ENCODE measurements at places on chromosomes 3 and 15.

GRCh38 chr3:151796105-151796680 is 17.7 kb upstream of the AADAC start:
- DNase-seq: no peak

- no peak for DNase-seq
Measured at GRCh38 chr3:81744366-81744765, 17.1 kb downstream of the GBE1 start.

GRCh38 chr15:83208367-83208661 is 691 bp upstream of the HDGFL3 start:
- DNase-seq: no peak

DNA sequence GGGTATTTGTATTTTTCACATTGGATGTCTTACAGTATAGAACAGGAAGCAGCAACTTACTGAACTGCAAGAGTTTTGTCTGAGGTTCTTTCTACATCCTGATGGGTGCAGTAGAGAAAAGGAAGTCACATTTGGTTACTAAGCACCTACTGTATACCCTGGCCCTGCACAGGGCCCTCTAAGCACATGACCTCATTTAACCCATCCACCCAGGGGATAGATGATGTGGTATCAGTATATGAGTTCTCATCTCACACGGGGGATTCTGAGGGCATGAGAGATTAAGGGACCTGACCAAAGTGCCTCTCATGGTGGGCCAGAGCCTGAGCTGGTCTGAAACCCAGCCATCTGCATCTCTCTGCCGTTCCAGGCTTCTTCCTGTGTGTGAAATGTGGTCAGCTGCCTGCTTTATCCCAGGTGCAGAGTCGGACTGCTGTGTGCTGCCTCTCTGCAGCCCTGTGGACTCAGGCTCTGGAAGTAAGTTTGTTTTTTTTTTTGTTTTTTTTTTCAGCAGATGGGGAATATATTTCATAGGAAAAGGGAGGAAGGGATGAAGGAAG is 17.9 kb downstream of the SLC6A11 start:
- DNase-seq: no peak

- DNase-seq: no peak
Measured at GRCh38 chr3:5205165-5205941, 17.8 kb downstream of the EDEM1 start.

- DNase-seq: no peak
Measured at GRCh38 chr3:100526613-100527346, 34.4 kb downstream of the TMEM45A start.

- DNase-seq: no peak
Measured at GRCh38 chr3:11588338-11588737, 55.4 kb downstream of the VGLL4 start.

- no peak for DNase-seq
Measured at GRCh38 chr15:71261909-71262308, 146.6 kb downstream of the THSD4 start.

GRCh38 chr3:18061737-18062656 is 319.6 kb upstream of the TBC1D5 start:
- no peak for DNase-seq

GRCh38 chr15:89680282-89680873 is 1.2 kb upstream of the PLIN1 start:
- no peak for DNase-seq

DNA sequence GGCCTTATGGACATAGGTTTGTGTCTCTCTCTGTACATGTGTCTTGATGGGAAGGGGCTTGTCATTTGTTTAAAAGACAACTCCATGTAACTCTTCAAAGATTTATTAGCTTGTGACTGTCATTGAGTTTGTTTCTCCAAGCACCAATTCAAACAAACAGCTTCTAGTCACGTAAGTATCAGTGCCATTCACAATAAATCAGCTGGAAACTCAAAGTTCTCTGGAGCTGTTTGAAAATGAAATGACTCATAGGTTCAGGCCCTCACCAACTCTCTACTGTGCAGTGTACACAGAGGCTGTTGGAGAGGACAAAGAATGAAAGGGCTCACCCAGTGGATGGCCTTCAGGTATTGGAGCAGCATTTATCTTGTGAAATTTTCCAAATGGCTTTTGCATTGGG is 476.3 kb downstream of the AGBL1 start:
- no peak for DNase-seq

DNA sequence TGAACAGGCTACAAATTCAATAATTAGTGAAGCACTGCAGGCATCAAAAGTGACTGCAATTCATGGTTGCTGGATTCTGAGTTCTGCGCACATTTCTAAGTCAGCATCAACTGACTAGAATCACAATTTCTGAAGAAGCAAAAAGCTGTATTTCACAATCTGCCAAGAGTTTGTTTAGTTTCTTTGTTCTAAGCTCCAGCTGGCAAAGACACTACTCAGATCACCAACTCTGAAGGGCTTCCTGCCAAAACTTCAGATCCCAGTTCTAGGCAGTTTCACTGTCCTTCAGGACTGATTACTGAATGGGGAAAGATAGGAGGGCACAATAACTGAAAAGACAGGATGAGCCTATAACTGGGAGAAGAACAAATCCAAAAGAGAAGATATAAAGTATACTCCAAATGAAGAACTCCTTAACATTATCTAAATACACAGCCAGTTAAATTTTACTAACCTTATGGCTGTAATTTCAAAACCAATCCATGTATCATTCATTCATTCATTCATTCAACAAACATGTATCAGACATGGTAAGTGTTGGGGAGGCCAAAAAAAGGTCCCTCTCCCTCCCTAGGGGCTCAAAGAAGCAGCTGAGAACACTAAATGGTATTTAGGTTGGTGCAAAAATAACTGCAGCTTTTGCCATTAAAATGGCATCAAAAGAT is 17.1 kb downstream of the TJP1 start:
- no peak for DNase-seq

DNA sequence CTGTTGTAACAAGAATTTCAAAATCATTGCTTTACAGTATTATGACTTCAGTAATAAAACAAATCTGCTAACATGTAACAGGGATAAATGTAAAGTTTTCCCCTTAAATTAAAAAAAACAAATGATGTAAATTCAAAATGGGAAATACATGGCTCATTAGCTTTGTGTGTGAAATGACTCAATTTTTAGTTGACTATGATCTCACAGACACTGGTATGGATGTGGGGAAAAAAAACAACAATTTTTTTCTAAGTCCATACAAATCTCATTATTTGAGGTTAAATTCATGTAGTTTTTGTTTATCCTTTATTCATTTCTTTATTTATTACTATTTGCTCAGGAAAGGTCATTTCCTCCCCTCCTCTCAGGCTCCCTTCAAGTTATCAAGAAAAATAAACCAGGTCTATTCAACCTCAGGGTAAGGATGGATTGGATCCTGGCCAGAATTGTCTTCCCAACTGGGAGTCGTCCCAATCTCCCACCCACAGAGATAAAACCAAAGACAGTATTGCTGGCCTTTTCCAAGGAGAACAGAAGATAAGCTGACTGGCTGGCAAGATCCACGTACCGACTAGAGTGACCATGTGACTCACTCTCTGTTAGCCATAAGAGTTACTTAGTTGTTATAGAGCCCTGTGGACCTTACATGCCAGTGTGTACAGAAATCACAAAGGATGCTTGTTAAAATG is 373.3 kb downstream of the GAP43 start:
- DNase-seq: no peak

- DNase-seq: no peak
Measured at GRCh38 chr3:124793054-124793739, 62.9 kb downstream of the UMPS start.

- no peak for DNase-seq
Measured at GRCh38 chr15:40770147-40770721, 454 bp downstream of the C15orf62 start.

- DNase-seq: no peak
Measured at GRCh38 chr3:154849408-154849807, 230.7 kb upstream of the MME start.

- no peak for DNase-seq
Measured at GRCh38 chr3:30691944-30692343, 85.5 kb downstream of the TGFBR2 start.

GRCh38 chr15:40290918-40291574 is 8.2 kb upstream of the ANKRD63 start:
- peak; percentile 55 for DNase-seq

DNA sequence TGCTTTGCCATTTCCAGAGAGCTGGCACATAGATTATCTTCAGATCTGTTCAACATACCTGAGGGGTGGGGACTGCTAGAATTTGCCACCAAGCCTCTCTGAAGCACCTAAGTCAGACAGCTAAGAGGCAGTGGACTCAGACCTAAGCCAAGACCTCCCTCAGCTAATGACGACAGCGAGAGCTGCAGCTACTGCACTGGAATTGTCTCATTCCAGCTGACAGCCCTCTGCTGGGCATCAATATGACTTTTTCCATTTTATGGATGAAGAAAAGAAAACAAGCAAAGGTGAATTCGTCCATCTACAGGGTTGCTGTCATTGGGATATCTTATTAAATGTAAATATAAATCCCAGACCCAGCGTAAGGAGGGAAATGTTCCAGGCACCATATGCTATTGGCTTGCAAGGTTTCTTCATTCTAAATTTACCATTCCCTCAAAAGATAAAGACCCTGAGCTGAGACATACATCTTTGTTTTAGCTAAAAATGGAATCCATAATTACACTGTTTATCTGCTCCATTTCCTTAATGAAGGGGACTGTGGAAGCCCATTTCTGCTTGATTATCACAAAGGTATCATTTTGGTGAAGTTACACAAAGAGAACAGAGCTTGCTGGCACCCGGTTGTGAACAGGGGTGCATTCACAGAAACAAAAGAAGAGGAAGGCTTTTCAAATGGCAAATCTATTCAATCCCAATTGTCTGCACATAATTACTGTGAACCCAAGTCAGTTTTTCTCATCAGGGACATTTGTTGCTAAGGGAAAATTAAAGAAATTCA is 85.5 kb upstream of the LRTM1 start:
- DNase-seq: no peak

- no peak for DNase-seq
Measured at GRCh38 chr15:78259232-78259631, 5.1 kb upstream of the DNAJA4 start.

DNA sequence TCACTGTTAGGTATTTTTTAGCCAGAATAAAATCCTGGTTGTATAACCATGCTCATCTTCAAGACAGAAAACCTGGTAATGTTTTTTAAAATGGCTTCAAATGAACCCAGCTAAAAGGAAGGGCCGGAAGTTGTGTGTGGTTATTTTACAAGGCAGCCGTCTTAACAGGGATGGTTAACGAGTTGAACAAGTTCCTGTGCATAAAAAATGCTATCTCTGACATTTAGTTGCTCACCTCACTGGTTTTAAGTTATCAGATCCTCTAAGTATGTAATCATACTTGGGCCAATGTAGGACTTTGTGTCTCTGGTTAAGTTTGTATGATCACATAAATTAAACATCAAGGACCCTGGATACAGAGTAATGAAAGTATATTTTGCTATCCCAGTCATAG is 2.1 kb downstream of the ATP11B start:
- no peak for DNase-seq

GRCh38 chr3:172211123-172211522 is 171.7 kb downstream of the FNDC3B start:
- no peak for DNase-seq

DNA sequence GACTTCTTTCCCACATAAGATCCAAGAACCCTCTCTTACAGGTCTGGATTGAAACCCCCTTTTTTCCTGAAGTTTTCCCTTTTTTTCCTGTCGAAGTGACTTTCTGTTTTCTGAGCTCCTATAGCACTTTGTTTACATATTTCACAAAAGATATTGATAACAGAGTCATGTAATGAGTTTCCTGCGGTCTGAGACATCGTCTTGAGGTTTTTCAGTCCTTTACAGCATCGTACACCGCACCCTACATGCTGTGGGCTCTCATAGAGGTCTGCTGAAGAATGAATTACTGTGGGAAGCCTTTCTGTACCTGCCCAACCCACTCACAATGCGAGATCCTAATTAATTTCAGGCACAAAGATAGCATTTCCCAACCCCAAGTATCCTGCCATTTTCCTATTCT is 53.1 kb downstream of the MCF2L2 start:
- DNase-seq: no peak

DNA sequence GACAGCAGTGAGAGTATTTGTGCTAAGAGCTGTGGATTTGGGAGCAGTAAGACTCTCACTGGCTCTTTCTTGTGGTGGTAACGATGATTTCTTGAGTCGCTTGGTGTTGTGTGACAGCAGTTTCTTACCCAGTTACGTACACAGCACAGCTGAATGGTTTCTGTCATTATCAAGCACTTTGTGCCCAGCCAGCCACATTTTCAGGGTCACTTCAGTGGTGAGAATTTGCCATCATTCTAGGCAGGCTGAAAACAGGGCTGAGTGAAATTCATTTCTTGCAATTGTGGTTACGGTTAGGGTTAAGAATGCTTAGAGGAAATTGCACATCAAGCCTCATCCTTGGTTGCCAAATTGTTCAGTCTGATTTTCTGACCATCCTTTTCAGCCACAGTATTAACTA is 130.1 kb downstream of the RYR3 start:
- DNase-seq: no peak

DNA sequence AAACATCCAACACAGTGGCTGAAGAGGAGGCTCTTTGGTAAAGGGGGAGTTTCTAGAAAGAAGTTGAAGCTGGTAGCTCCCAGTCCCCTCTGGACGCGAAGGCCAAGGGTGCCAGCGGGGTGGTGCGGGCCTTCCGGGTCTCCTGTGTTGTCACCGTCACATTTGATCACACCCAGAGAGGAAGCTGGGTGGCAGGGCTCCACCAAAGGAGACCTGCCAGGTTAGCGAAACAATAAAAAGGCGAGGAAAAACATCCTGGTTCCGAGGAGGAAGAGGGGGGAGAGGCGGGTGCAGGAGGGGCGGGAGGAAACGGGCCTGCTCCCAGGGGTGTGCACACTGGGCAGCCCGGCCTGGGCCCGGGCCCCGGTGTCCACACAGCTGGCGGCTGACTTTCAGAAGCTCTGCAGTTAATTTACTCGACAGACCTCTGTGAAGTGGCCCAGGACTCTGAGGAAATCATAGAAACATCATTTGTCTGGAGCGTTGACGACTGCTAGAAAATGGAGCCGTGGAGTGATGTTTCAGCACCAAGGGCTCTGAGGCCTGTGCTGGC is 12.1 kb downstream of the HEG1 start:
- DNase-seq: no peak

DNA sequence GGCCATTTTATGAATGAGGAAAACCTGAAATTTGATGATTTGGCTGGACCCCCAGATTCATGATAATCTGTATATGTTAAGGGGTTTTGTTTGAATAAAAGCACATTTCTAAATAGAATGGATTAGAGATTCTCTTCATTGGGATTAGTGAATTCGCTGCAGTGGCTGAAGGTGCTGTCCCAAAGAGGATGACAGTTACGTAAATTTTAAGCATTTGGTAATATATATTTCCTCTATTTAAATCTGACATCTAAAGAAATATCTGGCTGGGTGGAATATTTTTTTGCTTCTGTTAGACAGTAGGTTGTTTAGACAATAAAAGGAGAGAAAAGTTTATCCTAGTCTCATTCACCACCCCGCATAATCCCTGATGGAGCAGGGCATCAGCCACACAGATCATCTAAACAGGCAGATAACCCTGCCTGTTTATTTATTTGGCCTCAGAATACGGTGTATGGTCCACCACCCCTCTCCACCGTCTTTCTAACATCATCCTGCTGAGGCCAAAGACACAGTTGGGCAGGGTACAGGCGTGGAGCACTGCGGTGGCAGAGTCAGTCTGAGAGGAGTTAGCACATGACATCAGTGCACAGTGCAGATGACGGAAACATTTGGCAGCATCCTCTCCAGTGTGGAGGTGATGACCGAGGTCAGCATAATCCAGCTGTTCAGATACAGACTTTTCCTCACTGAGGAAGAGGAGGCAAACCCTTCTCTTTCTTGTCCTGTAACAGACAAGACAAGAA is 20.4 kb upstream of the NFKBIZ start:
- no peak for DNase-seq

GRCh38 chr3:194001-194400 is 2.6 kb upstream of the CHL1 start:
- DNase-seq: no peak

GRCh38 chr15:64813075-64813474 is 12.4 kb downstream of the PIF1 start:
- DNase-seq: no peak
